ENCODE measurements at places on chromosomes 6 and 20. TPM values are rescaled to one million over a fixed set of nuclear protein-coding genes. Genes with fewer than 3 reads are reported as not detected.

CNR1 gene
- total RNA-seq = not detected

DST gene
- total RNA-seq = 237 TPM

SLC18B1 gene
- 18.0 TPM for total RNA-seq

ADGRG6 gene
- 30.3 TPM for total RNA-seq

SRSF12 gene
- total RNA-seq = not detected

ZC3H12D gene
- not detected for total RNA-seq

CPXM1 gene
- total RNA-seq = not detected

RAD21L1 gene
- total RNA-seq = 0.60 TPM

DNPH1 gene
- 43.5 TPM for total RNA-seq

SIRPD gene
- total RNA-seq = 0.37 TPM

RNF39 gene
- 7.5 TPM for total RNA-seq

MRPS18B gene
- total RNA-seq = 86.8 TPM

SASH1 gene
- 35.5 TPM for total RNA-seq

TMEM170B gene
- total RNA-seq = 3.9 TPM

KIAA1755 gene
- total RNA-seq = 0.30 TPM

CCN5 gene
- 0.20 TPM for total RNA-seq

MATN4 gene
- total RNA-seq = 0.33 TPM

RBBP8NL gene
- 8.7 TPM for total RNA-seq

RBL1 gene
- 23.0 TPM for total RNA-seq

DYNLT2 gene
- 1.4 TPM for total RNA-seq

RALGAPA2 gene
- 19.2 TPM for total RNA-seq

BMP6 gene
- total RNA-seq = not detected

PDE10A gene
- total RNA-seq = not detected

TREML4 gene
- not detected for total RNA-seq

MANEA gene
- 7.2 TPM for total RNA-seq

SLC35D3 gene
- not detected for total RNA-seq

NTSR1 gene
- total RNA-seq = 0.98 TPM

TCF15 gene
- not detected for total RNA-seq

BACH2 gene
- total RNA-seq = 4.2 TPM

BMP2 gene
- total RNA-seq = not detected

ADTRP gene
- 4.1 TPM for total RNA-seq

TBCC gene
- total RNA-seq = 15.1 TPM

ADGB gene
- total RNA-seq = not detected

ISM1 gene
- total RNA-seq = not detected

TREM1 gene
- total RNA-seq = not detected

LY6G6D gene
- total RNA-seq = not detected

MYCT1 gene
- not detected for total RNA-seq
